AG08395 (cell line): ENCODE measurements at places on chromosomes 6 and 20.

DNA sequence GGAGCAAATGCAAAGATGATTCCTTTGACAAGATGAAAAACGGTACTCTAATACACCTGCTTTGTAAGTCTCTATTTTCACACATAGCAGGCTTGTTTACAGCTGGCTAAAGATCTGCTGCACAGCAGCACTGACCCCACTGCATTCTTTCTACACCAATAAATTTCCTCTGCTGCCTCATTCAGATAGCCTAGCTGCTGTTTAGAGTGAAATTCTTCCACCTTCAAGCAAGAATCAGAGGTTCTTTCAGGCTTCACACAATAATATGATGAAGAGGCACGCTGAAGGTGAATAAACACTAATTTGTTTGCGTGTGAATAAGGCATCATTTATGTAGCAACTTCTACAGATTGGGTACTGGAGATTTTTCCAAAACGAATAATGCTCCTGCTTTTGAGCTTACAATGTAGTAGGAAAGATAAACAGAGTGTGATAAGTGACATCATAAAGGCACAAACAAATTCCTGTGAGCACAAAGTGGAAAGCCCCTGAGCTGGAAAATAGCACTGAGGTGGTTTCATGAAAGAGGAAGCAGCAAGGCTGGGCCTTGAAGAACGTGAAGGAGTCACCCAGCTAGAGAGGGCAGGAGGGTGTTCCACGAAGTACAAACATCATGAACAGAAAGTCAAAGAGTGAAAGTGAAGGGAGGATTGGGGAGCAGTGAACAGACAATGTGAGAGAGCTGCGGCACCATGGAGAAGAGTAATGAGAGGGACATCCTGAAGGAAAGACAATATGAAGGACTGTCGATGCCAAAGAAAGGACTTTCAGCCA, 543.4 kb downstream of the CD83 start:
- no peak for DNase-seq

DNA sequence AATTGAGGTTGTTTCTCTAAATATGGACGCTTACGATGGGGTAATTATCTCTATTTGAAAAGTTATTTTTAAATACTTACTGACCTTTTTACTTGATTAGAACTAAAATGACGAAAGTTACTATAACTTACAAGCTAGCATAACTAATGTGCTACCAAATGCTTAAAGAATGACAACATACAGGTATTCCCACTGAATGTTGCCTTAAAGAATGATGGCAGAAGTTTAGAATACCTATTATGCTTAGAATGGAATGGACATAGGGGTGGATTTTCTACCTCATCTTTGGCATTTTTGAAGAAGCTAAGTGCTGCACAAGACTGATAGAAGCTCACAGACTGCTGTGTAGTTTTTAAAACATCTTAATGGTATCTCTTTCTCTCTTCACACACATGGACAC, 284.8 kb downstream of the THBS2 start:
- DNase-seq = no peak

- DNase-seq = no peak
Observed at GRCh38 chr20:42690842-42691437, 498.8 kb downstream of the PTPRT start.

- peak; percentile 25 for DNase-seq
Observed at GRCh38 chr20:8933381-8933807, 135.5 kb upstream of the PLCB4 start.

- DNase-seq = no peak
Observed at GRCh38 chr20:18613553-18613952, 25.7 kb downstream of the DTD1 start.

DNA sequence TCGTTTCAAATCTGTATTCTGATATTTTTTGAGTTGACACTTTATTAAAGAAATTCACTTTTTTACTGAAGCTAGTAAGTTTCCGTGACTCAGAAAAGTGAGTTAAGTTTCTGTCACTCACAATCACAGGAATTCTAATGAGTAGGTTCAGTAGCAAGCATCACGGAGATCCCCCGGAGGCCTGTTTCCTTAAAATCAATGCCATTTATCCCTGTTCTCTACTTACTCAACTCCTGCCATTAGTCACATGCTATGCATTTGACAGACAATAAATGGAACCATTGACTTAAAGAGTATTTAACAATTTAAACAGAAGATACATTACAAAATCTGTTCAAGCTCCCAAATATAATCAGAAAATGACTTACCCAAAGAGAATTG, 9.1 kb downstream of the SLC18B1 start:
- DNase-seq = no peak

DNA sequence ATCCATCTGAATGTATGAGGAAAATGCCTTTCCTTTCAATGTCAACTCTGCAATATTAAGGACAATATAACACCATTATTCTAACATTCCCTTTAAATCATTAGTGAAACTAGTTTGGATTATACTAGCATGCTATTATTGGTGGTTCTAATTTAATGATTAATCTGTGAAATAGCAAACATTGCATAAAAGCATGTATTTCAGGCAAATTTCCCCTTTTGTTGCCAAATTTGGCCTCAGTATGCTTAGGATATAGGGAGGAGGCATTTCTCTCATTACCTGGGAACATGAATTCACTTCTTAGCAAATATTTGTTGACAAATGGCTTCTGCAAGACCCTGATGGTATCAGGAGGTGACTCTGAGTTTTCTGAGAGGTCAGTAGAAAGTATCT, 1.6 kb downstream of the TPMT start:
- no peak for DNase-seq

GRCh38 chr20:49928411-49929141, 7.6 kb upstream of the RNF114 start:
- DNase-seq = peak; percentile 84

GRCh38 chr6:166487148-166487547, 99.3 kb downstream of the RAMACL start:
- no peak for DNase-seq

DNA sequence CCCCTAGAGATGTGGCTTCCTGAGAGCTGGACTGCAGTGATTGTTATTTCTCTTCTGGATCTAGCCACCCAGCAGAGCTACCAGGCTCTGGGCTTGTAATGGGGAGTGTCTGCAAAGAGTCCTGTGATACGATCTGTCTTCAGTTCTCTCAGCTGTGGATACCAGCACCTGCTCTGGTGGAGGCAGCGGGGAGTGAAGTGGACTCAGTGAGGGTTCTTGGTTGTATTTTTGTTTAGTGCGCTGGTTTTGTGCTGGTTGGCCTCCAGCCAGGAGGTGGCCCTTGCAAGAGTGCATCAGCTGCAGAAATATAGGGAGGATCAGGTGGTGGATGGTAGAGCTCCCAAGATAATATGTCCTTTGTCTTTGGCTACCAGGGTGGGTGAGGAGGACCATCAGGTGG, 33.7 kb downstream of the PAX1 start:
- DNase-seq = no peak

DNA sequence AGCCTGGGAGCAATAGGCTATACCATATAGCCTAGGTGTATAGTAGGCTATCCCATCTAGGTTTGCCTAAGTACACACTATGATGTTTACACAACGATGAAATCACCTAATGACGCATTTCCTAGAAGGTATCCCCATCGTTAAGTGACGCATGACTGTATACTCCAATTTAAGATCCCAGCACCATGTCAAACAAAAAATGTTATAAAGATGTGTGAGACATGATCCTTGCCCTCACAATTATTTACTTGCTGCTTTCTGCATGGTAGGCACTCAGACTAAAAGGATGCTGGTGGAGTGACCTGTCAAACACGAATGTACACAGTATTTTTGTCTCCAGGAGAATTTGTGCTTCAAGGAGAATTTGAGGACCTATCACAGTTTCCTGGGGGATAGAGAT, 32.3 kb downstream of the SNAP25 start:
- DNase-seq = no peak

- DNase-seq = no peak
Observed at GRCh38 chr6:144936764-144937163, 651.6 kb downstream of the UTRN start.

DNA sequence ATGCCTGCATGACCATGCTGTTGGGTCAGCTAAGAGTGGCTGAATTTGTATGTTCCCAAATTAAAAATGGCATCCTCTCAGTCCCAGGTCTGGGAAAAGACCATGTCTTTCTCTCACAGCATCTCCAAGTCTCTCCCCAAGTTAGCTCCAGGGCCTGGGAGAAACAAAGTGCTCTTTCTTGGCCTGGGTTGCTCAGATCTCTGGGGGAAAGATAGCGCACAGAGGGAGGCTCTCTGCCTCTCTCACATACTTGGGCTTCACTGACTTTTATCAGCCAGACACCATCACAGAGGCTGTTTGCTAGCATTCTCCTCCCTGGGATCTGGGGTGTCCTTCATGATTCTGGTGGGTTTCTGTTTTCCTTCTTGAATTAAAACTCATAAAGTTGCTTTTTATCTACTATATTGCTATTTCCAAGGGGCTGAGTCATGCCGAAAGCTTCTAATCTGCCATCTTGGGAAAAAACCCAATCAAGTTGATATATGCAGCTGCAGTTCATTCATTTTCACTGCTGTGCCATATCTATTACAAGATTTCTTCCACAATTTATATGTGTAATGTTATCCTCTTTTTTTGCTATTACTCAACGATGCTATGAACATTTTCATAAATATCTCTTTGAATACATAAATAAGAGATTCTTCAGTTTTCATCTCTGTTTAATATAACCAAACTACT, 190.2 kb downstream of the MOXD1 start:
- no peak for DNase-seq

- DNase-seq = no peak
Observed at GRCh38 chr20:21534886-21535285, 21.0 kb upstream of the NKX2-2 start.

DNA sequence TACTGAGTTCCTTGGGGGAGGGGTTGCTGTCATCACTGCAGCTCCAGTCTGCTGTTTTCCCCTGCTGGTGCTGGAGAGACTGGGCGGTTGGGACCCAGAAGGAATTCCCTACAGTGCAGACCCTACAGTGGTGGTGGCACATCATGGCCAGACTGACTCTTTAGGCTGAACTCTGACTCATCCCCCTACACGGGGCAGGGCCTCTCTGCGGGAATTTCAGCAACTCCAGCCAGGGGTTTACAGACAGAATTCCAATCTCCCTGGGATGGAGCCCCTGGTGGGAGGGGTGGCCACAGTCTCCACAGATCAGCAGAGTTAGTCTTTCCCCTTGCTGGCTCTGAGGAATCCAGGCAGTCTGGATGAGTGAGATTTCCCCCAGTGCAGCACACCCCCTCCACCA, 46.9 kb upstream of the MAPK13 start:
- no peak for DNase-seq

DNA sequence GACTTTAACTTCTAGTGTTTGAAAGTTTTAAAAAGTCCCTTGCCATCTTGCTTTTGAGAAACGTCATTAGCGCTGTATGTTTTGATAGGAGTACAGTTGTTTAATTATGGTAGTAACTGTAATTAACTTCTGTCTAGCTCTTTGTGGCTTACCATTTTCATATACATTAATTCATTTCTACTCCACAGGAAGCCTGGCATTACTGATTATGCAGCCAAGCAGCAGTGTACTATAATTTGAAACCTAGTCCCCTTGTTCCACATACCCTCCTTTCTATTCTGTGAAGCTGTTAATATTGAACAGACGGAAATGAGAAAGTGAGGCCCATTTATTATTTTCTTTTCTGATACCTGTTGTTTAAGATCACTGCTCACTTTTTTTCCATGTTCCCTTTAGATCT, 235.4 kb downstream of the CDKAL1 start:
- no peak for DNase-seq

DNA sequence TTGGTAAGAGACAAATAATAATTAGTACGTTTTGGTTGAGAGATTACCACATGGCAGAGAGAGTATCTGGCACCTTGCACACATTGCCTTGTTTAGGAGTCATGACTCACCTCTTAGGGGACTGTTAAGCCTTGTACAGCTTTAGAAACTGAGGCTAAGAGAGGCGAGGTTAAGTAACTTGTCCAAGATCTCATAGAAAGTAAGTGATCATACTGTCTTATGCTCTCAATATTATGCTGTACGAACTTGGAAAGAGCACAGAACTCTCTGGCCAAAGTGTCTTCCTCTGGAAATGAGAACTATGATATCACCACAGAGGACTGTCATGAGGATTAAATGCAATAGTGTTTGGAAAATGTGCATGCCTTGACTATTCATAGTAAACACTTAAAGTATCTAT, 249.0 kb downstream of the UTRN start:
- DNase-seq = no peak

- DNase-seq = no peak
Observed at GRCh38 chr6:124056407-124057334, 253.0 kb downstream of the NKAIN2 start.

DNA sequence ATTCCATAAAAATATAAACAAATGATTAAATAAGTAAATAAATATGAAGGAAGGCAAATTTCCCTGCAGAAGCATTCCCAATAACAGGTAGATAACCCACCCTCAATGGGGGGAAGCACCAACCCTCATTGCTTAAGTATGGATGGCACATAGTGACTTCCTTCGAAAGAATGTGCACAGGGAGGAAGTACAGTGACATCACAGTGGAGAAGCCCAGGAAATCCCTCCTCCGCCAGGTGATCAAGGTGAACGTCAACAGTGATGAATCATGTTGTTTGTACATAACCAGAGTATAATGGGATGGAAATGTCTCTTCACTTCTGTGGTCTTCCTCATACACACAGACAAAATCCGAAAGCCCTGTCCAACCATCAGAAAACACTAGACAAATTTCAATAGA, 267.9 kb downstream of the THBS2 start:
- no peak for DNase-seq

DNA sequence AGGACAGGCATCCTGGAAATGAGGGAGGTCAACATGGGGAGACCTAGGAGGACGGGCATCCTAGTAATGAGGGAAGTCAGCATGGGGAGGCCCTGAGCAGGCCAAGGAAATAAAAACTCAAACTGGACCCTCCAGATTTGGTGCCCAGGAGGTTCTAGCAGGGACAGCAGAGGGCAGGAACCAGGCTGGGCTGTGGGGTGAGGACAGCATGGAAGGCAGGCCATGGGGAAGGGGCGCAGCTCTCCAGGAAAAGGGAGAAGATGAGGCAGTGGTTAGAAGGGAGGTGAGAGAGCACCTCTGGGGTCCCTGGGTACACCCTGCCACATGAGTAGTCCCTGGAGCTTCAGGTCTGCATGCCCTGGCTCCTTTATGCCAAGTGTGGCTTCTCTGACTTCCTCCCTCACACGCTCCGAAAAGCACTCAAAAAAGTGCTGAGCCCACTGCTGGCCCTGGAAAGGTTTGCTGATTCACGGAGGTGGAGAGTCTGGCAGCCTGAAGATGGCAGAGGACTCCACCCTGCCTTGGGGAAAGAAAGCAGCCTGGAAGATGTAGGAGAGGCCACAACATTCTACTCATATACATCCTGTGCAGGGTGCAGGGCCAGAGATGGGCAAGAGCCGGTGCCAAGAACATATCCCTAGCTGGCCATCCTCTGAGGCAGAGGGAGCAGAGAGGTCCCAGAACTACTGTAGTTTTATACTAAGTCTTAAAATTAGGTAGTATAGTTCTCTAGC, 154.9 kb downstream of the MRPL14 start:
- peak; percentile 32 for DNase-seq

DNA sequence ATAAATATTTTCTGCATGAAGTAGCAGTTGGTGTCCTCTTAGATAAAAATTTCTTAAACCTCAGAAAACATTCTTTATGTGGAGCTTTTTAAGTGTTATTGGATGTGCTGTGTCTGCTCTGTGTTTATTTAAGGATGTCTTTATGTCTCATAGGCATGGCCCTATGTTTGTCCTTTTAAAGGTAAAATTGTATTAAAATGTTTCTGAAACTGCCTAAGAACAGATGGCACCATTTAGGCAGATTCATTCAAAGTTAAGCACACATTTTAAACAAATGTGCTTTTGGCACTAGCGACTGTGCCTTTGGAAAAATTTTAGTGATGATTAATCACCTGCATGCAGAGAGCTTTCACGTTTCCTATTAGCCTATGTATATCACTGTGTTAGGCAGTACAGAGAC, 125.2 kb downstream of the KIF6 start:
- peak; percentile 50 for DNase-seq

- DNase-seq = peak; percentile 76
Observed at GRCh38 chr6:158894193-158894592, 75.0 kb upstream of the EZR start.
